ENCODE measurements at places on chromosomes 2 and 18. TPM values are rescaled to one million over a fixed set of nuclear protein-coding genes. Genes with fewer than 3 reads are reported as not detected.

The AFF3 gene
- 4.2 TPM for polyA plus RNA-seq

The ARHGAP28 gene
- 48.5 TPM for polyA plus RNA-seq

The INPP4A gene
- polyA plus RNA-seq: 12.0 TPM

The CRYGC gene
- not detected for polyA plus RNA-seq

The LRRC30 gene
- 4.3 TPM for polyA plus RNA-seq

DNA sequence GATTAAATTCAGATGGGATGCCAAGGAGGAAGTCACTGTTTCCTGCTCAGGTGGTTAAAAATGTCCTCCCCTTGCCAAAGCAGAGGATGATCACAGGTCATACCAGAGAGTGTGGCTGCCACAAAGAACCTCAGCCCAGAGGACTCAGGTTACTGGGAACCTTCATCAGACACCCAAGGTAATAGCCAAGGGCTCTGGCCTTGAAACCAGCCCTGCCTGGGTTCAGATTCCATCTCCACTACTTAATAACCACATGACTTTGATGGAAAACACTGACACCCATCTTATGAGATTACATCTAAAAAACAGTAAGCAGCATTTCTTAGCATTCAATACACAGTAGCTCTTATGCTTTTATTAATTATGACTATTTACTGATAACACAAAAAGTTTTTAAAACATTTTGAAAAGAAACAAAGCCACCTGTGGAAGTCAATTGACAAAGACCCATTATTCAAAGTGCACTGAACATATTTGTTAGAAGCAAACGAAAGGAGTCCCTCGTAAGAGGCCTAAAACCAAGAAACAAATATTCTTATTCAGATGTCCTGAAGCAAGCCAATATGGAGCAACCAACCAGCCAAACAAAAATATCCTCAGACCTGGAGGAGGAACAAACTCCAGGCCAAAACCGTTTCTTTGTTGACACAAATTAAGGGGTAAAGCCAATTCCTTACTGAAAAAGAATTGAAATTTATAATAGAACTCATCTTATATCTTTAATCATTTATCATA is 241.5 kb downstream of the RNF152 start:
- DNase-seq: no peak

GRCh38 chr2:20186078-20186854 is 38.7 kb downstream of the SDC1 start:
- no peak for DNase-seq

DNA sequence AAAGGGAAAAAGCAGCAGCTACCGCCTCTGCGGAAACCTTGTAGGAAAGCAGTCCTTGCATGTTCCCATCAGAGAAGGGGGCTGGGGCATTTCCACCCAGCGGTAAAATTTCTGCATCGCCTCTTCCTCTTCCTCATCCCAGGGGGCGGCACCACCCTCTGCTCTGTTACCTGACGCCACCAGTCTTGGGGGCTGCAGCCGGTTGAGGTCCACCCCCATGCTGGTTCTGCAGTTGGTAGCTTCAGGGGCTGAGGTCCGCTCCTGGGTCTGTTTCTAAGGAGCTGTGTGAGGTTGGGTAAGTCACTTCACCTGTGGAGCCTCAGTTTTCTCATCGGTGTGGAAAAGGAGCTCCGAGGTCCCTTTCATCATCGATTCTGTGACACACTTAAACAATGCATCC is 14.2 kb upstream of the AGAP1 start:
- DNase-seq: no peak

- no peak for DNase-seq
Observed at GRCh38 chr18:22193466-22193865, 24.1 kb downstream of the GATA6 start.

GRCh38 chr2:14454202-14454601 is 178.3 kb upstream of the LRATD1 start:
- no peak for DNase-seq

DNA sequence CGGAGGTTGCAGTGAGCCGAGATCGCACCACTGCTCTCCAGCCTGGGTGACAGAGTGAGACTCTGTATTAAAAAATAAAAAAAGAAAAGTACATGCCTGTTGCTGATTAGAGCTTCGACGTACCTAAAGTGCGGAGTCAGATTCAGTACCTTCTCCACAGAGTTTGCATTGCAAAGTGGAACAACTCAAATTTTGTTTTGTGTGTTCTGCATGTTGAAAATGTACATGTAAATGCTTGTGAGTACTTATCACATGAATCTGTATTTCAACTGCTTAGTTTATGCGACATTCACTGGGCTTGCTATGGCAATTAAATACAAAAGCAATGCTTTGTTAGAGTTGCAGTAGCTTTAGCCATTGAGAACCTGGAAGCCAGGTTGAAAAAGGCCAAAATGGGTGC is 36.4 kb downstream of the ACTR2 start:
- no peak for DNase-seq

GRCh38 chr18:75324686-75325257 is 102.7 kb downstream of the SMIM21 start:
- no peak for DNase-seq

DNA sequence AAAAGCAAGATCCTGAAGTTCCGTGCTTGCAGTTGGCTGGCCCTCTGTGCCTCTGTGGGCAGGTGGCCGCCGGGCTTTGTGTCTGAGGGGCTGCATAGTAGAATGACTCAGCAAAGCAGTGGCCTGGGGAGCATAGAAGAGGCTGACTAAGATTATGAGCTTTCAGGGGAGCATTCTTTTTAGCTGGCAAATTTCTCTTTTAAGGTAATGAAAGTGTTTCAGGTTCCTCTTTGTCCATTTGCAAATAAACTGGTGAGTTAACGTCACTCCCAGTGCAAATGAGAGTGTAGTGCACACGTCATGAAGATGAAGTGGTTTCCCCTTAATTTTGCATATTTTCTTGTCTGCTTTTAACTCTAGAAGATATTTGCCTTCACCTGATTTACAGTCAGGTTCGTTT is 98.6 kb downstream of the BCL2L11 start:
- DNase-seq: no peak

GRCh38 chr18:69071680-69072079 is 273.8 kb downstream of the CCDC102B start:
- no peak for DNase-seq

GRCh38 chr2:348361-348916 is 60.5 kb upstream of the ALKAL2 start:
- DNase-seq: no peak

DNA sequence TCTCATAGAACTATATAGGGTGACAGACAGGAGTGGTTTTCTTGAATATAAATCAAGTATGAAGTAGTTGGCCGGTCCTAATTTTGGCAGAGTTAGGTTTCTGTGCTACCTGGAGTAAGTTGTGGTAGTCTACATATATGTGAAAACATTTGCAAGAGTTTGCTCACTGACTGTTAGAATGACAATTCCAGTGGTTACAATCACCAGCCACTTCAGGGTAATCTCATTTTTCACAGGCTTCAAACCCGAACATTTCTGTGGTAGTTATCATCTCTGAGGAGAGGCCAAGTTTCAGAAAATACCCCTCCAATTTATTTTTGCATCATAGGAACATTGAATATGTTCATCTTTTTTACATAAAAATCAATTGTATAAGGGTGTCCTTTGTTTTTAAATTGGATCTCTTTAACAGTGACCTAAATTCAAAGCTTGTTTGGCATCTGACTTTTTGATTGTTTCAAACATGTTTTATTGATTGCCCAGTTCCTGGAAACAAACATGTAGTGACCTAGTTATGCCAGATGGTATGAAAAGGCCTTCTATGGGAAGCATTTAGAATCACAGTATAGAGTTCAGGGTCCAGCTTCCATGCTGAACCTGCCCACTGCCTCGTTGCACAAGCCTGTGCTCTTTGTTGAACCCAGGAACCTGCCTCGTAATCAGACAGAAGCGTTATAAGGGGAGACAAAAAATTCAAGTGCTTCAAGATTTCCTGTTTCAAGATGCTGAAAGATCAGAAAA is 250.6 kb downstream of the LTBP1 start:
- no peak for DNase-seq

GRCh38 chr2:34787341-34787740 is 1188.2 kb upstream of the FAM98A start:
- no peak for DNase-seq

- no peak for DNase-seq
Observed at GRCh38 chr2:134011936-134012586, 241.8 kb upstream of the MGAT5 start.

- DNase-seq: no peak
Observed at GRCh38 chr18:63539904-63540510, 2.2 kb upstream of the SERPINB12 start.

GRCh38 chr2:241289053-241289452 is 26.4 kb downstream of the HDLBP start:
- DNase-seq: no peak

DNA sequence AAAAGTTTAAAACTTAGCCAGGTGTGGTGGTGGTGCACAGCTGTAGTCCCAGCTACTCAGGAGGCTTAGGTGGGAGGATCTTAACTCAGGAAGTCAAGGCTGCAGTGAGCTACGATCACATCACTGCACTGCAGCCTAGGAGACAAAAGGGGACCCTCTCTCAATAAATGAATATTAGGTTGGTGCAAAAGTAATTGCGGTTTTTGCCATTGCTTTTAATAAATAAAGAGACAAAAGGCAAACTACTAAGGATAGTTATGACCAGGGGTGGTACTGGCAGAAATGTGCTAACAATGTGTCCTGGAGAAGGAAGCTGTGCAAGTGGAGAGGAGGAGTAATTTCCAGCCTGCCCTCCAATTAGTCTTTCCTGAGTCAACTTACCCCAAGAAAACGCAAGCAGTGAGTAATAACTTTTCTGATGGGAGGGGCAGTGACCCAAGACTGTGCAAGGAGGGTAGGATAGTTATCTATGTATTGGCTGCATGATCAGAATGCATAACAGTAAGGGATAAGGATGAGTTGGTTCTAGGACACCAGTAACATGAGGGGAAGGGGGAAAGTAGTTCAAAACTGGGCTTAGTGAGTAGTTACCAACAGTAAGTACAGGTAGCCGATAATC is 1.5 kb downstream of the EXOC6B start:
- DNase-seq: no peak

GRCh38 chr2:149152469-149152953 is 114.0 kb downstream of the LYPD6B start:
- DNase-seq: no peak

- DNase-seq: no peak
Observed at GRCh38 chr2:215548714-215549113, 112.8 kb upstream of the FN1 start.

GRCh38 chr2:260507-261161 is 3.2 kb downstream of the SH3YL1 start:
- no peak for DNase-seq

GRCh38 chr2:3108710-3109702 is 268.6 kb downstream of the EIPR1 start:
- no peak for DNase-seq
